ENCODE measurements at places on chromosomes 4 and X.

DNA sequence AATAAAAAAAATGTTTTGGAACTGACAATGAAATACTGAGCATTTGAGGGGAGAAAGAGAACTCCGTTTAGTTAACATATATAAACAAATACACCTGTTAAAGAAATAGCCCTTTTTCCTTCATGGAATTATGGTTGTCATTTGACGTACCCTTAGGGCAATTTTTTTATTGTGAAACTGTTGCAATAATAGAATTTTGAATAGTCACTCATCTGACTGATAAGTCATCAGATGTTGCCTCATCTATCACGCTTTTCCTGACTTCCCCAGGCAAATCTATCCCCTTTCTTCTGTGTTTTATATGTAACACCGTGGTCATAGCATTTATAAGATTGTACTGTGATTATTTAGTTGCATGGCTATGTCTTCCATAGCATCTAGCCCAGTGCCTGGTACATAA, 69.0 kb upstream of the HDAC8 start:
- no peak for DNase-seq

DNA sequence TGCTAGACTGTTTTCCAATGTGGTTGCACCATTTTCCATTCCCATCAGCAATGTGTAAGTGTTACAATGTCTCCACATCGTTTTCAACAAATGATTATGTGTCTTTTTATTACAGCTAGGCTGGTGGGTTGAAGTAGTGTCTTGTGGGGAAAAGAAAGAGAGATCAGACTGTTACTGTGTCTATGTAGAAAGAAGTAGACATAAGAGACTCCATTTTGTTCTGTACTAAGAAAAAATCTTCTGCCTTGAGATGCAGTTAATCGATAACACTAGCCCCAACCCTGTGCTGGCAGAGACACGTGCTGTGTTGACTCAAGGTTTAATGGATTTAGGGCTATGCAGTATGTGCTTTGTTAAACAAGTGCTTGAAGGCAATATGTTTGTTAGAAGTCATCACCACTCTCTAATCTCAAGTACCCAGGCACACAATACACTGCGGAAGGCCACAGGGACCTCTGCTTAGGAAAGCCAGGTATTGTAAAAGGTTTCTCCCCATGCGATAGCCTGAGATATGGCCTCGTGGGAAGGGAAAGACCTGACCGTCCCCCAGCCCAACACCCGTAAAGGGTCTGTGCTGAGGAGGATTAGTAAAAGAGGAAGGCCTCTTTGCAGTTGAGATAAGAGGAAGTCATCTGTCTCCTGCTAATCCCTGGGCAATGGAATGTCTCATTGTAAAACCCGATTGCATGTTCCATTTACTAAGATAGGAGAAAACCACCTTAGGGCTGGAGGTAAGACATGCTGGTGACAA, 23.0 kb upstream of the UGT2B15 start:
- no peak for DNase-seq

- peak; percentile 77 for DNase-seq
These were observed 14.8 kb upstream of the MXD4 start for GRCh38 chr4:2276581-2277325.

- DNase-seq = no peak
These were observed 4.7 kb downstream of the GK2 start for GRCh38 chr4:79403356-79403755.

- no peak for DNase-seq
These were observed 484 bp downstream of the CXCL2 start for GRCh38 chr4:74098427-74098994.

DNA sequence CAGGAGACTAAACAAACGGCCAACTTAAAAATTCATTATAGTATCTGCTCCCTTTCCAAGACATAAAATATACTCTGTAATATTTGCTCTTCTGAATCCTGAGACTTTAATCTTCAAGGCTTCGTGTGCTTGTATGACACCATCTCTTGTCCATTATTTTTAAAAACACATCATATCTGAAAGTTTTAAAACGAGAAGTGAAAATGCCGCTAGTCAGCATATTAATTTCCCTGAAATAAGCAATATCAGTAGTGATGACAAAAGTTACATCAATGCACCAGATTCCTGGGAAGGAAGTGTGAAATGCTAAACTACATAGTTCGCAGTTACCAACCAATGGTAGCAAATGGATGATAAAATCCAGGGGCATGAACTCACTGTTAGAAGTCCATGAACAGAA, 66.8 kb upstream of the EXOC1L start:
- DNase-seq = no peak

GRCh38 chrX:38086451-38087215, 80.3 kb downstream of the SYTL5 start:
- DNase-seq = no peak

Measured in cerebellar cortex (tissue), 1 donor.